ENCODE measurements at places on chromosomes 12 and 14.

GRCh38 chr12:12992418-12993130, 7.5 kb downstream of the HEBP1 start:
- DNase-seq = no peak

DNA sequence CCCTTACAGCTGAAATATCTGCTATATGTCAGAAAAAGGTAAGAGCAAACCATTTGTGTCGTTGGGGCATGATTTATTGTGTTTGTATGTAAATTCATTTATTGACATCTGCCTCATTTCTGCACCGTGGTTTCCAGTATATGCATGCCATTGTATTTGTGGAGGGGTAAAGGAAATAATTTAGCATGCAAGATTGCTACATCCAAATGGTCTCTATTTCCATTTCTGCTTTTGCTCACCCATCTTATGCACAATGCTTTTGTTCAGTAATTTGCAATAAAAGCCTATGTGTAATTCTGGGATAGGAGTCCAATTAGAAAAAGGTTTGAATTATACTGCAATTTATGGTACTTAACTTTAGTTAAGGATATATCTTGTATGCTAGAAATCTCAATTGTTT, 101.8 kb downstream of the UNC79 start:
- DNase-seq = no peak

GRCh38 chr12:58671196-58671595, 249.1 kb downstream of the LRIG3 start:
- DNase-seq = no peak

DNA sequence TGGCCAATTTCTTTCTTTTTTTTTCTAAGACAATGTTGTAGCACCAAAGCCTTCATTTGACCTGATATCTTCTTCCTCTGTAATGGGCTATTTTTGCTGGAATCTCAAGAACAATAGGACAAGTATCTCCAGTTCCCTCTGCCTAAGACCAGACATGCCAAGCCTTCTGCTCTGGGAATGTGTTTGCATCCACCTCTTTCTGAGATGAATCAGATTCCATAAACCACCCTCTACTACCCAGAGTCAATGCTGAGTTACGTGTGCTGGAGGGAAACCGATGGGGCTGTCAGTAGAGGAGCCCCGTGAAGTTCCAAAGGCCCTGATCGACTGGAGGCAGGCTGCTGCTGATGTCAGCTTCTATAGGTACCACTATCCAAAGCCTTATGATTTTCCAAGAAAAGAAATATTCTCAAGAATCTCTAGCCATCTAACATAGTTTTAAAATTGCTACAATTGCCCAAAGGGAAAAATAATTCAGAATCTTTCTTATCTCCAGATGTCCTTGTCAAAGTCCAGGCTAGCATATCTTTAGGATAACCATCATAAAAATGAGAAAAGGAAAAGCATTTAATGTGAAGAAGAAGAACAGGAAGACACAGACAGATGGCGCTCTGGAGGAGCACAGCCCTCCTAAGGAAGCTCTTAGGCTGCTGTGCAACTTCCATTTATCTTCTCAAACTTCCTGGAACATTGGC, 101.9 kb downstream of the SLC8A3 start:
- peak; percentile 8 for DNase-seq

GRCh38 chr12:28040246-28040645, 67.7 kb upstream of the PTHLH start:
- DNase-seq = no peak

DNA sequence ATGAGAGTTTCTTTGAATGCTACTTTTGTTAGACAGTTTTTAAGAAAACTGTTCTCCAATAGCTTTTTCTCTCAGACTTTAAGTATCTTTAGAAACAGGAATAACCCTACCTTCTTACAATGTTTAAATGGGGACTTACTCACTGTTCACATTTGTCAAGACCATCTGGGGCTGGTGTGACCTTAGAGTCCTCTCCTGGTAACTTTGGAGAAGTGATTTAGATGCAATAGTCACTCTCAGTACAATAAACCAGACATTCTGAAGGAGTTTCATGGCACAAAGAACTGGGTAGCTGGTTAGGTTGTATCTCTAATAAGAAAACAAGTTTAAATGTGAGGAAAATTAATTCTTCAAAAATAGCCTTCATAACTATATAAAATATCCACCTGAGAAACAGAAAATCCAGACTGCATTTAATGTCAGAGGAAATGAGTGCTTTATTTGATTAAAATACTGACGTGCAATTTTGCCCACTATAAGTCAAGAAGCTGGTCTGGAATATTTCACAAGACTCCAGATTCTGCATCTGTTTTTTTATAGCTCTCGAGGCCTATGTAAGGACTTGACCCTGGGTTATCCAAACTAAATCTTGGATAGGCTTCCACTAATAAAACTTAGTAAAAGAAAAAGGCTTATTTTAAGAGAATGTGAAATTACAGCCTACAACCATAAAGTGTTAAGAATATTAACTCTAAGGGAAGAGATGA, 108.7 kb downstream of the PTGER2 start:
- no peak for DNase-seq

DNA sequence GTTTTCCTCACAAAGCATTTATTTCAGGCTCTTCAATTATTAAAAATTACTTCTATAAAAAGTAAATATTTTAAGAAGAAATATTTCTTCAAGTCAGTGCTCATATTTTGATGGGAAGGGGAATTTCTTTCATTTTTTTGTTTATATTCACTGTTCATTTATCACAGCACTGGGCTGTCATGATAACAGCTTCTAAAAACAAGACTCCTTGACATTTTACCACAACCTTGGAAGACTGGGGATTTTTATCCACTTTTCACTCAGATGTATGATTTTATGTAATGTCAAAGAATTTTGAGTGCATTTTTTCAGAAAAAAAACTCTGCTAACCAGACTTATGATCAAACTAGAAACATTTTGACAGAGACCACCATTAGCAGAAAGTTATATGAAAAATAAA, 149.7 kb downstream of the PHLDA1 start:
- no peak for DNase-seq

- no peak for DNase-seq
Observed at GRCh38 chr14:68342216-68342763, 450.6 kb downstream of the ZFP36L1 start.

GRCh38 chr12:112676507-112676906, 115.0 kb upstream of the RPH3A start:
- no peak for DNase-seq

DNA sequence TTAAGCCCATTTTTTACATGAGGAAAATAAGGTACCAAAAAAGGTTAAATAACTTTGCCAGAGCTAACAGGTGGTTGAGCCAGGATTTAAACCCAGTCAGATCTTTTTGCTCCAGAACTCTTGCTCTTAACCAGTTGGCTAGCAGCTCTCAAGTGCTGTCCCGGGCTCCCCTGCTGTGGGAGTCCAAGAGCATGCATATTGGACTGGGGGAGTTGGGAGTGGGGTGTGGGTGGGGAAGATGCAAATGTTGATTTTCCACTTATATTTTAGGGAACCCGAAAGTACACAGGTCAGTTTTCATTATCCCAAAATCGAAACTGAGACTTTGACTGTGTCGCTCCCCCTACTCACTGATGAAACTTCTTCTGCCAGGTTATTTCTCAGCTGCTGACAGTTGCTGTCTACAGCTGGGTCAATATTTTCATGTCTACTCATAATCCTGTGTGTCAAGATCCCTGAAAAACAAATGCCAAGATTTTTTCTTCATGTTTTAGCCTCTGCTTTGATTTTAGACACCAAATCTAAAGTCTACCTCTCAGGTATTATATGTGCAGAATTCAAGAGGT, 172.3 kb upstream of the TMPO start:
- no peak for DNase-seq

GRCh38 chr14:53955229-53955556, 1.4 kb downstream of the BMP4 start:
- no peak for DNase-seq

- peak; percentile 23 for DNase-seq
Observed at GRCh38 chr12:30134229-30134628, 350.5 kb upstream of the TMTC1 start.

DNA sequence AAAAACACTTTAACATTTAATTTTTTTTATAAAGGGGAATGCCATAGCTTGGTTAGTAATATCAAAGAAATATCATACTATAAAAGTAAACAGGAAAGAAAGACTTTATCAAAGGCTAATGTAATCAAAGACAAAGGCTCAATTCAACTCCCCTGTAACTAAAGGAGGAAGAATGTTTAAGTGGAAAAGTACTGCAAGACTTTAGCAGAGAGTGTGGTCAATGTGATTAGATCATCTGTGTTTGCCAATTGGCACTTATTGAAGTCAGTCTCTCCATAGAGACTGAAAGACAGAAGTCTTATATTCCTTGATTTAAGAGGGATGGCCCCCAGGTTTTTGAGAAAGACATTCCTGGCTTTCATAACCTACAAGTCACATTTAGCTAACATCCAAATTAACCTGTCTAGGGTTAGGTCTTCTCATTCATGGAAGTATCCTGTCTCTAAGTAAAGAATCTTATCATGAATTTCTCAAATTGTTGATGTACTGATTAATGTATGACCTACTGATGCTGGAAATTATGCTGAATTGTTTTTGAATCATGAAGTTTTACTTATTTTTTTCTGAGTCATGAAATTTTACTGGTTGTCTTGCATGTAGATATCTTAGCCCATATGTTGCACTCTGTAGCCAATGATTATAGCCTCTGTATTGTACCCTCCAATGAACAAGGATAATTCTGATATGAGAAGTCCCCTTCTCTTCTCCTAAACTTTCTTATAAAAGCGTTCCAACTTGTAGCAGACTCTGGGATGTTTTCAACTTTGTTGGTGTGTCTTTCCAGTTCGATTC, 65.4 kb downstream of the ATXN7L3B start:
- no peak for DNase-seq

DNA sequence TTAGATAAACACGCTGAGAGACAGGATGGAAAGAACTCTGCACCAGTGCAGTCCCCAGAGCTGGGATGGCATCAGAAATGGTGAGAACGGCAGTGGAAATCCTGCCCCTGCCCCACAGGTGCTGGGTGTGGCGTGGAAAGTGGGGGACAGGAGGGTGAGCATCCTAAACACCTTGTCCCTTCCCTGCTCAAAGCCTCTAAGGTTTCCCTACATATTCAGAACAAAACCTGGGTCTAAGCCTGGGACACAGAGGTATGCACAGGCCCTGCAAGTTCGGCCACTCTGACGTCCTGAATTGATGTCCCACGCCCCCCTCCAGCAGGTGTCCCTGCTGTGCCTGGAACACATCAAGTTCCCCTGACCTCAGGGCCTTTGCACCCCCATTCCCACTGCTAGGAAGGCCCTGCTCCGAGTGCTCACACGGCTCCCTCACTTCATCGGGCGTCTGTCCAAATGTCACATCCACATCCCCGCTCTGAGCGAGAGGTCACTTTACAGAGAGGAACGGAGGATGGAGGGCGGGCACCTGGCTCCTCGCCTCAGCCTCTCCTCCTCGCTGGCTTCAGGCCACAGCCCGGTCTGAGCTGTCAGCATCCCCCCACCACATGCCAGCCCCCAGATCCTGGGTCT, 38.5 kb upstream of the SFSWAP start:
- no peak for DNase-seq

DNA sequence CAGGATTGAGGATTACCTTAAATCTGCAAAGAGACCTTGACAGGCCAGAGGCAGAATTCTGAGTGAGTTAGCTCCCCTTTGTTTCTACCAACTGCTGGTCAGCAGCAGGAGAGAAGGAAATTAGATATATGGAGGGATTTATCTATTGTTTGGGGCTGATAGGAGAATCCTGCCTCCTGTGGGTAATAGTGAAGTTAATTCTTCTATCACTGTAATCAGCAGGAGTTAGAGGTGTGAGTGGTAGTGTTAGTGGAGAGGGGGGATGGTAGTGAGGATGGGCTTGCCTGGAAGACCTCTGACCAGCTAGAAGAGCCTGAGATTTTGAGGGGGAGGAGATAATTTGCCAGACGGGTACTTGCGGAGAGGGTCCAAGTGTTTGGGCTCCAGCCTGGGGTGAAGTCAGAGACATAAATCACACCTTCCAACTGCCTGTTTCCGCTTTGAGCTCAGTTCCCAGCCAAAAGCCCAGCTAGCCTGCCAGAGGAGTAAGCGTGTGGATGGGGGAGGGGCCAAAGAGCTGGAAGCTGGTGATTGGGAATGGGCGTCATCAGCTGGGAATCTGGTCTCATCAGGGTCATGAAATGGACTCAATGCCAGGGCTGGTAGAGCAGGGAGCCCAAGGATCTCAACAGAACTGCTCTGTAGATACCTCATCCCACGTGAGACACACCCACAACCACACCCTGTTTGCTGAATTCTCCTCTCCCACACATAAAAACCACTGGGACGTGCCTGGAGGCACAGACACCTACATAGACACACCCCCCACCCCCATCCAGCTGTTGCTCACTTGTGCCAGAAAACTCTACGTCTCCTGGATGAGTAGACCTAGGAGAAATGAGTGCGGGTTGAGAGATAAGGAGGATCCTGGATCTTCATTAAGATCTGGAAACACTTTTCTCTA, 13.1 kb upstream of the ITGA5 start:
- no peak for DNase-seq

- peak; percentile 75 for DNase-seq
Observed at GRCh38 chr12:6363330-6364043, 11.9 kb downstream of the SCNN1A start.

DNA sequence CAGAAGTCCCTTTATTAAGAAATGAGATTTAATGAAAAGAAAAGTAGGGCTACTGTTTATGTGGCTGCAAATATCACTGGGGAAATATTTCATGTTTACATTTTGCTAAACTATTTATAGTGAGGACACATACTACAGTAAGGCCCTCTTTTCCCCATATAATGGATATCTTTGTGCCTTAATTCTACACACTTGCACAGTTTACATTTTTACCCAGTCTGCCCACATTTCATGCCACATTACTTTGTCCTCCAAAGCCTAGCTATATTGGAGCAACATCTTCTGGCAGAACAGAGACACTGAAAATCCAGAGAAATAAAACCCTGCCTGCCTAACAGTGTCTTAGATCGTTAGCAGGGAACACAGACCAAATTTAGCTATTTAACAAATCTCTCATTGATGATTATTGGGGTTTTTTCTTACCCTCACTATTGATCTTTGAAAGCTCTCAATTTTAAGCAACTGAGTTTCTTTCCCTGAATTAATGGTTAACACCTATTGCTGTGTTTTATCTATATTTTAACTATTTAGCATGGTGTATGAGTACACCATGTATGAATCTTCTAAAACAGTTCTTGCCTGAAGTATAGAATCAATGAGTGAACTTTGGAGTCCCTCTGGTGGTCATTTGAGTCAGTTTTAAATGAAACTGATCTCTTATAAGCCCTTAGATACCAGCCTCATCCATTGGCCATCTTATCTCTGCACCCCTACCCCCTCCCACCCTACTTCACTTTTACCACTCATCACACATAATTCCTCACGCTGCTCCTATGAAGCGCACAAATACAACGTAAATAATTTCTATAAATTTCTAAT, 170.2 kb downstream of the BCAT1 start:
- peak; percentile 82 for DNase-seq

GRCh38 chr12:22480016-22480415, 64.3 kb downstream of the C2CD5 start:
- DNase-seq = no peak

DNA sequence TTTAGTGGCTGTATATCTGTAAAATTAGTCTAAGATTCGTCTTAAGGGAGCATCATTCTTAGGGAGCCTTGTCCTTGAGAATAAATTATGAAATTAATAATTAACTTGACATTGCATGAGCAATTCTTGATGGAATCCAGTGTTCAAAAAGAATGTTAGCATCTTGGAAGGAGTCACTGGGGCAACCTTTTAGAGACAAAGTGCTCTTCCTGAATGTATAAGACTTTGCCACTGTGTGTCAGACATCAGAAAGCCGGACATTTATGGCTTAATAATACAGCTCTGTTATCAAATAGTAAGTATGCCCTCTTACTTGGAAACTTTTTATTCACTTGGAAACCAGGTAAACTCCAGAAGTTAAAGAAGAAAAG, 83.3 kb downstream of the CCER1 start:
- no peak for DNase-seq
